Nucleus accumbens (tissue), 56 donors: ENCODE measurements at places on chromosomes 3 and 15.
A peak's percentile ranks its signal among the peaks of the same experiment; 100 is the strongest.

- no peak for DNase-seq
Measured at GRCh38 chr15:49168016-49168415, 2.0 kb upstream of the GALK2 start.

DNA sequence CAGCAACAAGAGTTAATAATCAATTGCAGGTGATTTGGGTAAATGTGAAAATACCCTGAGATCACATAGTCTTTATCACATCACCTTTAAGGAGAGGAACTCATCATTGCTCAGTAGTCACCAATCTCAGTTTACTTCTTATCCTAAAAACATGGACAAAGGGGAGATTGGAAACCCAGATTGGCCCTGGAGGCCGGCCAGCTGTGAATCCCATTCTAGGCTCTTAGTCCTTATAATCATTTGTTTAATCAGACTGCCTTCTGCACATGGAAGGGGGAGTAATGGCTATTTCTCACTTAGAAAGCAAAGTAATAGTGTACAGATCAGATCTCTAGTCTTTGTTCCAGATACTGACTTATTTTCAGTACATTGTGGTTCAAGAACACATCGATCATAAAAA is 37.2 kb upstream of the CPB1 start:
- DNase-seq = no peak

- no peak for DNase-seq
Measured at GRCh38 chr3:151918253-151919029, 45.0 kb downstream of the SUCNR1 start.

DNA sequence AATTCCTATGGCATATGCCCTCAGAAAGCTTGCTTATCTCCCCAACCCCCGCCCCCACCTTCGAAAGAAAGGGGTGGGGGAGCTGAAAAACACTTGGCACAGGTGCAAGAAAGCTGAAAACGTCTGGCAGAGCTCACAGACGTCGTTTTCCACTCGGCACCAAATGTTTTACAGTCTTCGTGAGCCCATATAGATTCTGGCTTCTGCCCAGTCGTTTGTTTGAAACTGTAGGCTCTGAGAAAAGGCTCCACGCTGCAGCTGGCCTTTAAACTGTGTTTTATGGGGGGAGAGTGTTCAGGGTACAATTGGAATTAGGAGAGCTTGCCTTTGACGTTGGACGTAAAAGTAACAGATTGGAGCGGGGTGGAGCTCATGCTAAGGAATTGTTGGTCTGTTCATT is 130.3 kb downstream of the MDFIC2 start:
- no peak for DNase-seq

DNA sequence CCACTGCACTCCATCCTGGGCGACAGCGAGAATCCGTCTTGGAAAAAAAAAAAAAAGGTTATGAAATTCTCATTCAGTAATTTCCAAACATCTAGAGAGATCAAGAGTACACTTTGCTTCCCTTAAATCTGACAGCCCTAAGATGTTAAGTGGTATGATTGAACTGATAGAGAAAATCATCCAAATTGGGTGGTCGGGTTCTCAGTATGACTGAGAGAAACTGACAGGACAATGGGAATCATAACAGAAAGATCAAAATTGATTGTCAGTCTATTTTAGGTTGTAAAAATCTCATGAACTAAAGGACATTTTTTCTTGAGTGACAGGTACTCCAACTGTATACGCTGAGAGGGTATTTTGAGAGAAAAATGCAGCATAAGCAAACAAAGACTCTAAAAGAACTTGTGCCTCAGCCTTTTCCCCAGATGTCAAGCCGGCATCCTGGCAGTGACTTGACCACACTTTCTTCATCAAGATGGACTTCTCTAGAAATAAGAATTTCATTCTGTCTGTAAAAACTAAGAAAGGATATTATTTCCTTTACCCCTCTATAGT is 65.8 kb downstream of the MYO5A start:
- DNase-seq = no peak

GRCh38 chr3:196179380-196180308 is 31.6 kb downstream of the ZDHHC19 start:
- DNase-seq = peak; percentile 58

DNA sequence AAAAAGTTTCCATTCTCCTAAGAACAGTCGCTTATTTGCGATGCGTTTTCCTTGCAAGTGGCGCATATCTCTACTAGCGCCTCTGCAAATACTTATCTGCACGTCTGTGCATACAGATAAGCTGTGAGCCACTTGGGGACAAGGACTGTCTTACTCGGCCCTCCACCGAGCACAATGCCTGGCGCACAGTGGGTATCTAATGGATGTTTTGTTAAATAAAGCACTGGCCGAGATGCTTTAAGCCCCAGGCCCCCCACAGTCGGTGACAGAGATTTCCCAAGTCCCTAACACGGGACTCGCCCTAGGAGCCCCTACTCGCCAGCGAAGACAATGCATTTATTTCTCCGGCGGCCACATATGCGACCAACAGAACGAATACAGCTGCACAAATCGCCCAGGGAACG is 503 bp downstream of the HLTF start:
- DNase-seq = no peak

GRCh38 chr15:82995938-82996337 is 9.9 kb downstream of the RAMAC start:
- DNase-seq = no peak

GRCh38 chr15:38587214-38587613 is 22.6 kb upstream of the RASGRP1 start:
- DNase-seq = no peak

GRCh38 chr3:155815030-155815545 is 9.0 kb upstream of the C3orf33 start:
- DNase-seq = no peak

DNA sequence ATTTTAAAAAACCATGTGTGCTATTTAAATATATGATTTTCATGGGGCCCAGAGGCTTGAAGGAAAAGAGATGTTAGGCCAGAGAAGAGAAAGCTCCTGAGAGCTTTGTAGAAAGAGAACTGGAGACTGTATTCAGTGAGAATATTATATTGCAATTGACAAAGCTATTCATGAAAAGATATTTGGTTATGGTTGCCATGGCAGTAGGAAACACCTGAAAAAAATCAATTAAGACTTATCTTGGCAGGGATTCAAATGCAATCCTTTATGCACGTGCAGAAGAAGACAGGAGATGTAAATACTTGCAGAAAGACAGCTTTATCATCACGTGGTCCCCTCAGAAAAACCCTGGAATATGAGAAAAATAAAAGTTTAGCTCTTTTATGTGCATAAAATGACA is 636.0 kb upstream of the TBL1XR1 start:
- no peak for DNase-seq

DNA sequence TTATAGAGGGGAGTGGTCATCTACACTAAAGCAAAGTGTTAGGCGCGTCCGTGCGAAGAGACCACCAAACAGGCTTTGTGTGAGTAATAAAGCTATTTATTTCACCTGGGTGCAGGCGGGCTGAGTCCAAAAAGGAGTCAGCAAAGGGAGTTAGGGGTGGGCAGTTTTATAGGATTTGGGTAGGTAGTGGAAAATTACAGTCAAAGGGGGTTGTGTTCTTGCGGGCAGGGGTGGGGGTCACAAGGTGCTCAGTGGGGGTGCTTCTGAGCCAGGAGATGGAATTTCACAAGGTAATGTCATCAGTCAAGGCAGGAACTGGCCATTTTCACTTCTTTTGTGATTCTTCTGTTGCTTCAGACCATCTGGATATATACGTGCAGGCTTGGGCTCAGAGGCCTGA is 47.1 kb downstream of the OIP5 start:
- no peak for DNase-seq

DNA sequence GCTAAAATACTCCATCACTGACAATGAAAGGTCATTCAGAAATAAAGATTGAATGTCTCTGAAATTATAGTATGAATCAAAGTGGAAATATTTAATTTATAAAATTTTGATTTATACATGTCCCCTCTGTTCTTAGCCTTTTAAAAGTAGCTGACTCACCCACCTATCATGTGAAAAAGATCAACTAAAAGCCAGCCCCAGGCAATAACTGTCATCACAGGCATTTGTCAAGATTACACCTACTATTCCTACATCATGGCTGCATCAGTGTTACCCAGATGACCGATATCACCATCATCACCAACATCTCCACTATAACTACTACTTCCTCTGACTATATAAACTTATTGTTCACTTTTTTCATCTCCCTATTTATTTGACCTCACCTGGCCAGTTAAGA is 14.3 kb upstream of the PIK3R4 start:
- DNase-seq = no peak

GRCh38 chr3:18208091-18208490 is 217.0 kb downstream of the SATB1 start:
- no peak for DNase-seq

DNA sequence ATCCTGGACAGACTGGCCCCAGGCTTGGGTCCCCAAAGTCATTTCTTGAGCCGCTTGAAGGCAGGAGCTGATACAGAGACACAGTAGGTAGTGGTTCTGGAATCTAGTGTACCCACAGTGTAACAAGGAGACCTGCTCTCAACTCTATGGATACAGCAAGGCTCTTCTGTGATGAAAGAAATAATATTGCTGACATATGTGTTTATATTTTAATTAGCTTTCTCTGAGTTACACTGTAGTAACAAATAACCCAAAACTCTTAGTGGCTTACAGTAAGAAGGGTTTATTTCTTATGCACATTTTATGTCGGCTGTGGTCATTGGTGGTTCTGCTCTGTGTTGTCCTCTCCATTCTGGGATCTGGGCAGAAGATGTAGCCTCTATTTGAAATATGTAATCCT is 45.5 kb downstream of the CHST14 start:
- no peak for DNase-seq

DNA sequence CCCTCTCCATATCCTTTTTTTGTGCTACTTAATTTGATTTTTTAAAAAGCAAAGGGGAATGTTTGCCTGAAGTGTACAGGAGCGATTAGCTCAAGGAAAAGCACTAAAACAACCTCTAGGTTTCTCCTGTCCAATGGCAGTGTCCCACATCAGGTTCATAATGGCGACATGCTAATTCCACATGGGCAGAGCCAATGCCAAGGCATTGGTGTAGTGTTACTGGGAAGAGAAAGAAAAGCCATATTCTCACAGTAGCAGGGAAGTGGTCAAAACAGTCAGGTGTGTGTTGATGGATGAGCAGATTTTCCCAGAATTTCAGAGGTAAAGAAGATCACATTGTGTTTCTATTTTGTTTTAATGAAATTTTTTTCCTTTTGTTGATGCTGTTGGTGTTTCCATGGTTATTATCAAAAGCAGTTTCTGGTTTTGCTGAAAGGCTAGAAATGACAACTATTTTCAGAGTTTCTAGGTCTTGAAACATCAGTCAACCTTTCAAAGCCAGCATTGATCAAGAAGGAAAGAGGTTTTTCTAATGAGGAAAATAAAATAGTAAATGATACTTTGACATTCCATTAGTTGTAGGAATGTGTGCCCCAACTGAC is 65.2 kb downstream of the FNDC3B start:
- no peak for DNase-seq

- no peak for DNase-seq
Measured at GRCh38 chr15:49466119-49466518, 43.1 kb downstream of the FGF7 start.

GRCh38 chr3:8460050-8460708 is 41.4 kb upstream of the LMCD1 start:
- DNase-seq = no peak
